ENCODE measurements at places on chromosomes 3 and 15.

DNA sequence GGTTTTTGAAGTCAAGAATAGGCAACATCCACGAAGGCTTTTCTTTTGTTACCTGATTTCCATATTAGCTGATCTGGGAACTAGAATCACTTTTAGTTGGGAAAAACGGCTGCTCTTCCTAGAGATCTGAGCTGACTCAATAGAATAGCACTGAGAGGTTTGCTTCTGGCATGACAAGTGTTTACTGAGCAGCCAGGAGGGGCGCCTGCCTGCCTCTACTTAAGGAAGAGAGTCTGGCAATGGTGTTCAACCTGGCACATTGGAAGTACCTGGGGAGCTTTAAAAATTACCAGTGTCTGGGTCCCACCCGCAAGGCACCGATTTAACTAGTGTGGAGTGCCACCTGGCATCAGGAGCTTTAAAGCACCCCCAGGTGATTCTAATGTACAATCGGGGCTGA lies 34.4 kb downstream of the FAM43A start:
- DNase-seq: no peak

DNA sequence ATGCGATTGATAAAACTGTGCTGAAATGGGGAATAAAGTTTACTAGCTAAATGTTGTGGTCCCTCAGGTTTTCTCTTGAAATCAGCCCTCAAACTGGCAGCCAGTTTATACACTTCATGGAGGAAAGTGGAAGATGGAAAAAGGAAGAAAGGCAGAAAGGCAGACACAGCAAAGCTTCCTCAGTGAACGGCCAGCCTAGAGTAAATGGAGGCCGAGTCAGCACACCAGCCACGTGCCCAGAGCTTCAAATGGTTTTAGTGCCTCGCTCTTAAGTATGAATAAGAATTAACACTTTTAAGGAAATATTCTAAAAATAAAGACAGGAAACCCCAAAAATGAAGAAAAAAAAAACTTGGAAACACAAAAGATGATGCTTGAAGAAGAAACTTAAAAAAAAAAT lies 48.3 kb downstream of the GNB4 start:
- no peak for DNase-seq

GRCh38 chr15:66253418-66254088 lies at the start of gene MEGF11:
MEGF11 (minus strand) TSS chr15:66253750; CDS start chr15:66128403, 125,347 bp downstream.
- no peak for DNase-seq

- no peak for DNase-seq
Observed at GRCh38 chr3:186526256-186526606, 17.9 kb downstream of the CRYGS start.

GRCh38 chr3:5198986-5199731 lies 11.7 kb downstream of the EDEM1 start:
- no peak for DNase-seq

DNA sequence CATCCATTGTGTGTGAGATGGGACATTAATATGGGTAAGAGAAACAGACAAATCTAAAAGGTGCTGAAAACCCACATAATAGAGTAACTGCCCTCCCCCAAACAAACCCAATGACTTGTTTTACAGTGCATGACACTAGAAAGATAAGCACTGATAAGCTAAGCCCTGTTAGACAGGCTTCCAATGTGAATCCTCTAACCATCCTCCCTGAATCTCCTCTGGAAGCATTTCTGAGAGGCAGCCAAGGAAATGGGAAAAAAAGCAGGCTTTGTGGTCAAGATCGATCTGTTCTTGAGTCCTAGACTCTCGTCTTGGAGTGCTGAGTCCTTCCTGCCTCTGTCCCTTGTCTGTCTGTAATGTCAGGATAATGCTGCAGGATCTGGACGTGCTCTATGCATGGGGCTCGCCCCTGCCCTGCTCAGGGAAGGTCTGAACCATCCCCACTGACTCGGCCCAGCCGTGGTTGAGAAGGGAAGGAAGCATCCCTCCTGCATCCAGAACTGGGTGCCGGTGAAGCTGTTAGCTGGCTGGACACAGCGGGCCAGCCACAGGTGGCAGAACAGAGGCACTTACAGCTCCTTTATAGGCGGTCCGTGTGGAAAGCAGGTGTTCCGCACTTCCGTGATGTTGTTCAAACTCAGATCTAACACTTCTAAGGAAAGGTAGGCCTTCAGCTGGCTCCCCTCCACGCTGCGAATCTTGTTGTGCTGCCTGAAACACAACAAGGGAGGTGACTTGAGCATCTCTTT lies 84.1 kb downstream of the LRIG1 start:
- no peak for DNase-seq

GRCh38 chr15:58748040-58748851 lies 1.3 kb downstream of the ADAM10 start:
- no peak for DNase-seq

DNA sequence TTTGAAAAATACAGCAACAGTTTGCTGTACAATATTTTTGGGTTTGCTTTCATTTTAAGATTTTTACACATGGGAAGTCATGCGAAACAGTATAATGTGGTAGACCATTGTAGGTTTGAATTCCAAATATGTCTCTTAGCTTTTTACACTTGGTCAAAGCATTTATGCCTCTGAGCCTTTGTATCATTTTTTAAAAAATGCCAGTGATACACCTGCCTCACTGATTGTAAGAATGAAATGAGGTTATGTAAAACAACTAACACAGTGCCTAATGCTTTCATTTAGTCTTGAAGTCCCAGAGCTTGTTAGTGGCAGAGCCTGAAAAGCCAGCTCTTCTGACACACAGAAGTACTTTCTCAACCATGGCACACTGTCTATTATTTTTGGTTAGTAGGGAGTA lies 202.0 kb downstream of the UBE2E2 start:
- DNase-seq: no peak

GRCh38 chr15:68636256-68636655 lies 57.5 kb downstream of the CORO2B start:
- no peak for DNase-seq

DNA sequence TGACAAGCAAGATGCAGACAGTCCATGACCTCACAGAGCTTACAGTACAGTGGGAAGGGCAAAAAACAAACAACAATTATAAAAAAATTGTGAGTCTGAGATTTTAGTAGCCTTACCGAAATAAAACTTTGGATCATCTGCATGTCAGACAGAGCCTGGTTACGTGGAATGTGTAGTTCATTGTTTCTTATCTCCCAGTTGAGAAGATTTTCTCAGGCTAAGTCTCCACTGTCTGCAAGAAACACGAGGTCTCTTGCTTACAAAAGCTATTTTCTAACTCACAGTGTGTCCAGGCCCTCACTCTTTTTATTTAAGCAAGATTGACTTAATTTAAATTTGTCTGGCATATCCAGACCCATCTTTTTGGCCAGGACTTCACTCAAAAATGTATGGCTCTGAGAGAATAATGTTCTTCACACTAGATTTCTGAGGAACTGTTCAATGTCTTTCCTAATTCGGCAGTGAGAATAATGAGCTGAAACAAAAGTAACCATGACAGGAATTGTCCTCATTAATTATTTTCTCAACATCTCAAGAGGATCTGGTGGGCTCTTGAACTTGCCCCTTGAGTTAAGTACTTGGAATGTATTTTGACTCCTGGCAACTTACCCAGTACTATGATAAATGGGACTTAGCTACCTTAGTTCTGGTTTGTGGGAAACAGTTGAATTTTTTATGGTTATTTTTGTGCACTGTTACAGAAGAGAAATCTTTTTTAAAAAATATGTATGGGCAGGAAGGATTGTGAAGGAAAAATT lies 265.1 kb upstream of the COL8A1 start:
- DNase-seq: no peak

- DNase-seq: peak; percentile 65
Observed at GRCh38 chr15:78108300-78109084, 16.1 kb downstream of the SH2D7 start.

- DNase-seq: no peak
Observed at GRCh38 chr3:48934333-48934991, 15.8 kb downstream of the ARIH2 start.

GRCh38 chr15:40564591-40565332 lies at the start of gene CCDC32:
CCDC32 (minus strand) TSS chr15:40565042; CDS start chr15:40563015, 2,027 bp downstream.
- peak; percentile 91 for DNase-seq

GRCh38 chr15:56484287-56484686 lies 19.4 kb upstream of the MNS1 start:
- no peak for DNase-seq

DNA sequence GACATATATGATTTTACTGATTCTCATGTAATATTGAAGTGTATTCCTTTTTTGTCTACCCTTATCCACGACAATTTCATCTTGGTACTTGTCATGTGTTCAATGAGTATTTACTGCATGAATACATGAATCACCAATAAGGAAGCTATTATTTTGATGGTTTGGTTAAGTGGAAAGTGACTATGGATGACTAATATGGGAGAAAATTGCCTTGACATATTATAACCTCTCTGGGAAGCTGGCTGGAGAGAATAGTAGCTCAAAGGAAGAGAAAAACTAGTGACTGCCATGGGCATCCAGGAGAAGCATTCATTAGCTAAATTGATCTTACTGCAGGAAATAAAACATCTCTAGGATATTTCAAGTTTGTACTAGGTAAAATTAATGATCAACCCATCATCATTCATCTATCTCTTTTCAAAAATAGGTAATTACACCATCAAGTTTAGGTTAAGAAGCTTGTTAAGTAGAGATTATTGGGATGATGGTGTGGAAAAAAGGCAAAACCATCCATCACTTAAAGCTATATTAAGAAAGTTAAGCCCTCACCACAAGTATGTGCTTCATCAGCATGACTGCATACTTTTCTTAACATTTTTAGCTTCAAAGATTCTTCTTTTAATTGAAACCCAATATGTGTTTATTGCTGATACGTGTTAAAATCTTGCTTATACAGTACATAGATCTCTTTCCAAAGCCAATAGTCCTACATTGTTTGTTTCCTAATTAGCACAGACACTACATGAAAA lies 455.2 kb upstream of the ARPP21 start:
- no peak for DNase-seq

DNA sequence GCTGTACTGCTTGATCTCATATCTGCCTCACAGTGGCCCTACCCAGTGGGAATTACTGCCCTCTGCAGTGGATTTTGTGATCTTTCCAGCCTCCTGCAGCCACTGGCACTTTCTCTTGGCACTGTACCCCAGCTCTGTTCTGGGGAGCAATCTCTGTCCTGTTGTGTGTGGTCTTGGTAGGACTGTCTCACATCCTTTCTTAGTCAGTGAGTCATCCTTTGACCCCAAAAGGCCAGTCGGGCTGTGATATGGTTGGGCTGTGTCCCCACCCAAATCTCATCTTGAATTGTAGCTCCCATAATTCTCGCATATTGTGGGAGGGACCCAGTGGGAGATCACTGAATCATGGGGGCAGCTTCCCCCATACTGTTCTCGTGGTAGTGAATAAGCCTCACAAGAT lies 133.3 kb upstream of the TPM1 start:
- DNase-seq: no peak

- DNase-seq: no peak
Observed at GRCh38 chr3:50164984-50165909, 10.1 kb downstream of the SEMA3F start.

- DNase-seq: no peak
Observed at GRCh38 chr3:43950775-43951174, 260.0 kb downstream of the ABHD5 start.

- DNase-seq: no peak
Observed at GRCh38 chr3:114941626-114942309, 205.3 kb downstream of the ZBTB20 start.

DNA sequence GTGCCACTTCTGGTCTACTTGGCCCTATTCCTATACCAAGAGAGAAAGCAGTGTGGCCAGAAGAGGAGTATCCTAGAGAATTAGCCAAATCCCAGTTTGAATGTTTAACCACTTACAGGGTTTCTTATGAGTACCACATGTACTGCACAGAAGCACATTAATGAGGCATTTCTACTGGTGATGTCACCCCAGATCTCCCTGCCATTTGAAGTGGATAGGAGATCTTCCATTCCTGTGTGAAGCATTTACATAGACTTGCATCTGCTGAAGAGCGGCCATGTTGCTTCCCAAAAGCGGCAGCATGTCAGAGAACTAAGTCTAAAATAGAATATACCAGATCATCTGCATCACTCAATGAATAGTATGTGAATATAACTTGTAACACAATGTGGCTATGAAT lies 108.4 kb upstream of the TUSC7 start:
- DNase-seq: no peak

DNA sequence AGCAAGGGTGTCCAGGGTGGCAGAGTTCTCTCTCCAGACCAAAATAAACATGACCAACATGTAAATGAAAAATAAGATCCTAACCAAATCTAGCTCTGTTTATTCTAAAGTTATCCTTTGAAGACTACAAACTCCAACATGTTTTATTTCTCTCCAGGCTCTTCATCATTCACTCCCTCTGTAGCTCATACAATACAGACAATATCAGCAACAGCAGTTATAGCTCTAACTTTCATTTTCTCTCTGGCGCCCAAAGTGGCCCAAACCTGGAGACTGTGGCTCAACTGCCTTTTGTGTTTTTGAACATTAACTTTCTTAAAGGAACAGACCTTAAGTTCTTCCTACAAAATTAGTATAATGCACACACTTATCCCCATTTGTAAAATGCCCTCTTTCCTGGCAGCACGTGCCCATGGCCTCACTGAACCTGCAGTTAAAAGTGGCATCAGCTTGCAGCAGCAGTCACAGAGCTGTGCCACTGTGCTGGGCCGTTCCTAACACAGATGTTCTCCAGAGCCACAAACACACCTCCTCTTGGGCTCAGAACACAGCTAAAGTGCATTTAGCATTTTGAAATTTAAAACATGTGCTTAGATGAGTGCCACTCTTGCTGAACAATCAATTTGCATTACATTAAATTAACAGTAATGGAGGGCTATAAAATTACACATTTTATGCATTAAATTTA lies 91.9 kb downstream of the RORA start:
- DNase-seq: no peak

- no peak for DNase-seq
Observed at GRCh38 chr3:113649174-113649845, 47.1 kb downstream of the USF3 start.

DNA sequence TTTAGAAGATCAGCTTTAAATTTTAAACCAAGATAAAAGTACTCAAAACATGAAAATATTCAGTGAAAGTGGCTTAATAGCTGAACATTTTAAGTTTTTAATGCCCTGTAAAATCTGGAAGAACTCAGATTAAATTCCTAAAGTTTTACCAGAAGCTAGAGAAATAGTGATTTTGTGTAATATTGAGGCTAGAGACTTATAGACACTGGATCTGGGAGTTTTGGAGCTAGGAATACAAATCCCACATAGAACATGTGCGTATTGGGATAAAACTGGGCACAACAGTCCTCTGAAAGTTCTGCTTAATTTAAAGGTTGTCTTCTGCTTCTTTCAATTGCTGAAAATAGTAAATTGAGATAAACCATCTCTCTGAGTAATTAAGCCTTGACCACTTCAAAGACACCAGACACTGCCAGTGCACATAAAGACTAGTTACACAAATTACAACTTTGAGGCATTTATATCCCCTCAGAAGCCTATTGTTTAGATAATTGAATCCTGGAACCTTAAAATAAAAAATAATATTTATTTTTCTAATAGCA lies 1382.5 kb downstream of the OTOL1 start:
- no peak for DNase-seq
